ENCODE measurements at places on chromosomes 13 and 19. TPM values are rescaled to one million over a fixed set of nuclear protein-coding genes. Genes with fewer than 3 reads are reported as not detected.

SHISA7 gene
- total RNA-seq: not detected

IGFL2 gene
- not detected for total RNA-seq

LINGO3 gene
- under 0.01 TPM for total RNA-seq

HSPB6 gene
- 50.3 TPM for total RNA-seq

PAK4 gene
- total RNA-seq: 4.2 TPM

ZNF577 gene
- total RNA-seq: 10.3 TPM

CEACAM16 gene
- total RNA-seq: not detected

Measured in smooth muscle cell of bladder (primary cell).